ENCODE measurements at places on chromosomes 11 and 22.

DNA sequence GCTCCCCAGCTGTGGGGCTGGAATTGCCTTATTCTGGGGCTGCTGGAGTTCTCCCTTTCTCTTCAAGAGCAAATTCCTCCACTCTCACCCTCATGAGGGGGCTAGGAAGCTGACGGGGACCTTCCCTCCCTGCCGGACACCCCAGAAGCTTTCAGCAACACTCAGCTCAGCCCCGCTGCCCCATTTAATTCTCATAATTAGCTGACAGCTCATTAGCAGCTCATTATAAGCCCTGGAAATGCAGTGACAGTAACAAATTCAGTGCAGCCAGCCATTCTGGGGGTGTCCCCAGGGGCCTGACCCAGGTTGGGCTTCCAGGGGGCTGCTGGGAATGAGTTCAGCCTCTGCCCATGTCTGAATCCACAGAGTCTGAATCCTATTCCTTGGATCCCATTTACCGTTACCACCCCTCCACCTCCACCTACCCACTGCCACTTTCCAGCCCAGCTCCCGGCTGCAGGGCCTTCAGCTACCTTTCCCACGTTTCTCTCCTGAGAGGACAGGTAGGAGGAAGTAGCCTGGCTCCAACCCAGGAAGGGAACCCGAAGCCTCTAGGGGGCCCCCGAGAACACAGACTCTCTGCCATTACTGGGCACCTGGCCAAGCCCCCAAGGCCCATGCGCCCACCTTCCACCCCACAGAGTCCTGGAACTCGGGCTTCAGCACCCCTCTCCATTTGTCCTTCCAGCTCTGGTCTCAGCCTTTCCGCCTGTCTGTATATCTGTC lies 101.7 kb upstream of the LMO1 start:
- no peak for DNase-seq

GRCh38 chr11:64097468-64098317 lies 62.0 kb downstream of the FLRT1 start:
- no peak for DNase-seq

DNA sequence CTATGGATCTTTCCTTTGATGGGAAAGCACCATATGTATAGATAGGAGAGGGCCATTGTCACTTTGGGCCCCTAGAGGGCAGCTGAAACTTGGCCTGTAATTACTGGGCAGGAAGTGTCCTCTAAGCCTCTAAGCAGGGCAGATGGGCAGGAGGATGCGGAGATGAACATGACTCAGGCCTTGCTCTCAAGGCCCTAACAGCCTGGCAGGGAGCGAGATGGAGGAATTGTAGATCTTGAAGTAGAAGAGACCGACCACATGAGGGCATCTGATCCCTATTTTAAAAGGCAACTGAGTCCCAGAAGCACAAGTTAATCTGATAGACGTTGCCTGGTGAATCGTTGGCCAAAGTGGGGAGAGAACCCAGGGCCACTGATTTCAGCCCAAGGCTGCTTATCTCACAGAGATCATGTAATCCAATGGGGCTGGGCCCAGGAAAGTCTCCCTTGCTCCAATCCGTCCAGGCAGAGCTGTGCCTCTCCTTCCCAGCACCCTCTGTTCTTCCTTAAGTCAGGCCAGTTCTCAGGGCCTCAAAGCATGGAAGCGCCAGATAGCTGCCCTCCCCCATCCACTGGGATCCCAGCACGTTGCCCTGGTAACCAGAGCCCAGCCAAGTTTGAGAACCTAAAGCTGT lies 2.5 kb upstream of the SEPTIN3 start:
- peak; percentile 80 for DNase-seq

DNA sequence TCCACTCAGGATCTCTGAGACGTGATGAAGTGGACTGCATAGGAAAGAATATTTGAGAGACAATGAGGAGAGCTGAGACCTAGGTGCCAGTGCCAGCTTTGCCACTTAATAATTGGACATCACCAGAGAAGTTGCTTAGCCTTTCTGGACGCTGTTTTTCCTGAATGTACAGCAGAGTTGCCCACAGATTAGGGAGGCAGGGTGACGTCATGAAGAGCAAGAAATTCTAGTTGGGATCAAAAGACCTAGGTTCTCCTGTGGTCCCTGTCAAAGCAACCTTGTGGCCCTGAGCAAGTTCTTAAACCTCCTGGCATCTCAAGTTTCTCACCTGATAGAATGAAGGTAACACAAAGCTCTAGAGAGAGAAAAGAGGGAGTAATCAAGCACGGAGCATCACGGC lies 174.6 kb upstream of the TENM4 start:
- DNase-seq: no peak

DNA sequence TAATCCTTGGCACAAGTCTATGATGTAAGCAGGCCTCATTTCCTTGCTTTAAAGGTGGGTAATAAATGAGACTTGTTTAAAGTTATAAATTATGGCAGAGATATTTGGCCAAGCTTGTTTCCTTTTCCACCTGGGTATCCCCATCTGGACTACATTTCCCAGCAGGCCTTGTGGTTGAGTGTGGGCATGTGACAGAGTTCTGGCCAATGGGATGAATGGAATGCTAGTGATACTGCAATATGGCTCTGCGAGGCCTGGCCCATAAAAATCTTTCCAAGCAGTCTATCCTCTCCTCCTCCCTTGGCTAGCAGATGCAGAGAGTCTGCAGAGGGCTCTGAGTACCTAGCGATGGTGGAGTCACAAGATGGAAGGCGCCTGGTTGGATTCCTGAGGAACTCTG lies 102.5 kb downstream of the TIMP3 start:
- no peak for DNase-seq

GRCh38 chr22:48204296-48204695 lies 1441.8 kb downstream of the TBC1D22A start:
- no peak for DNase-seq

DNA sequence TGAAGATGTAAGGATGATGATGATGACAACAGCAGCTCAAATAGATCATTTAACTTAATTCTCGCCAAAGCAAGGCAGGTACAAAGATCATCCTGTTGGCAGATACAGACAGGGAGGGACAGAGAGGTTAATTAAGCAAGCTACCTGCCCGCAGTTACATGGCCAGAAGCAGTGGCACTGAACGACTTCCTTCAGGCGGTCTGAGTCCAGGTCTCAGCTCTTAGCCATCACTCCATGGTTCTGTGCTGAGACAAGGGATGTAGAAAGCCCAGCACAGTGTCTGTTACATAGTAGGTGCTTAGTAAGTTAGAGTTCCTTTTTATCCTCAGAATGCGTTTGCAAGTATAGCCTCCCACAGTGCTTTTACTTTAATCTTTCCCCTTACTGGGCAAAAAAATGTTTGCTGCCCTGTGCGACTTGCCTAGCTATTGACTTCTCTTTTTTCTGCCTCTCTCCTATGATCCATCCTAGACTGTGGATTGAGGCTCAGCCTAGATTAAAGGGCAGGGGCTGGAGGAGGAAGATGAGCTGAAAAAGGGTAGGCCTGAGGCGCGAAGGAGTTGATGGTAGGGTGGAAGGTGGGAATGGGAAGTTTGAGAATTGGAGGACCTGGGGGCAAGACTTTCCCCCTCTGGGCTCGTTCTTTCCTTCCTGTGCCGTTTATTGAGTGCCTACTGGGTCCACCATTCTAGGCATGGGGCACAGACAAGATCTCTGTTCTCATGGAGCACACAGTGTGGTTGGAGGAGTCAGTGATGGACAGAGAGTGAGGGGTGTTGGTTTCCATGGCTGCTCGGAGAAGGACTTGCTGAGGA lies 108.2 kb upstream of the OR4B1 start:
- no peak for DNase-seq

GRCh38 chr11:46489656-46490560 lies 98.3 kb upstream of the CHRM4 start:
- DNase-seq: no peak

DNA sequence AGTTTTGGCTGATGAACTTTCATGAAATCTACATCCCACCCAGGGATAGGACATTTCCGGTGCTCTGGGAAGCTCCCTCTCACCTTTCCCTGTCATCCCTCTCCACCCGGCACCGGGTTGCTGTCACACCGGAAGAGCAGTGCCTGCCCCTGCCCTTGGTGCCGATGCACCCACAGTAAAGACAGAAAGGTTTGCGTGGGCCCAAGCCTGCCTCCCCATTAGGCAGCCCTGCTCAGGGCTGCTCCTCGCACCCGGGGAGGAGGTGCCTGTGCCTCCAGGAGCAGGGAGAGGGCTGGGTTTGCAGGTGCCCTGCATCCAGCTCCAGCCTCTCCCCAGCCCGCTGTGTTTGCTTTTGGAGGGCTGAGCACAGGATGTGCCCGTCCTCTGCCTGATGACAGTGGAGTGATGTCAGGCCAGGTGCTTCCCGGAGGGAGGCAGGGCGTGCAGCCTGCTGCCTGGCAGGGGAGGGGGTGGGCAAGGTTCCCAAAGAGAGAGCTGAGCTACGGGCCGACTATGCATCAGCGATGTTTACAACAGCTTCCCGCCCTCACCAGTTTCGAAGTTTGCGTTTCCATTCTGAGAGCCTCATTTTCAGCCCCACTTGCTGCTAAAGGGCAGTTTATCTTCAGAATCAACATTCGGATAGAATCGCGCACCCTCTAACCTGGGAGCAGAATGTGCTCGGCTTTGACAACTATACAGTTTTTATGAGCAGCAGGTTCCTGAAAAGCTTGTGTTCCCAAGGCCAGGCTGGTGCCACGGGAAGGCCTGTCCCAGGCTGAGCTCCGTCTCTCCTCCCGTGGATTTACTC lies 83.2 kb upstream of the CLDN5 start:
- no peak for DNase-seq

- no peak for DNase-seq
Measured at GRCh38 chr22:40480996-40481395, 110.6 kb downstream of the SGSM3 start.

DNA sequence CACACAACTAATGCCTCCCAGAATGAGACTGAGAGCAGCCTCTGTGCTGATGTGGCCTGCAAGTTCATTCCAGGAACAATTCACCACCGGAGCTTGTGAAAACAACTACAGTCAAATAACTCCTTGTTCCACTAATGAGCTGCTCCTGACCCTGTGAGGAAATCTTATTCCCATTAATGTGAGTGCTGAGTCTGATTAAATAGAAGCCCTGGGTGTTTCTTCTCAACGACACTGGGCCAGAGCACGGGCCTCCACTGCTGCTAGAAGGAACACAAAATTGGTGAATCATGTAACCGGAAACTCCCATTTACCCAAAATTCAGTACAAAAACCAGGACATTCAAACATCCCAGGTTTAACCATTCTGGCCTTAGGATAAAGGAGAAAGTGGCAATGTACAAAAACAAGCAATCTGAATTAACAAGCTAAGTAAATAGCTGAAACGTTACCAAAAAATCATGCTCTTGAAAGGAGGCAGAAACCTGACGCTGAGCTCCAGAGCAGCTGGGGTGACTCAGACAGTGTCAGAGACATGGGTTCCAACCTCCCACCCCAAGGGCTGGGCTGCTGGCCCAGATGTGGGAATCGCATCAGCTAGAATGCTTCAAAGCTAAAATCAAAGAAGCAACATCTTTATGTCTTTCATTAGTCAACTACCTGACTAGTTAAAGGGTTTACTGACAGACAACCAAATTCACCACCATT lies 26.7 kb downstream of the SERGEF start:
- DNase-seq: no peak

DNA sequence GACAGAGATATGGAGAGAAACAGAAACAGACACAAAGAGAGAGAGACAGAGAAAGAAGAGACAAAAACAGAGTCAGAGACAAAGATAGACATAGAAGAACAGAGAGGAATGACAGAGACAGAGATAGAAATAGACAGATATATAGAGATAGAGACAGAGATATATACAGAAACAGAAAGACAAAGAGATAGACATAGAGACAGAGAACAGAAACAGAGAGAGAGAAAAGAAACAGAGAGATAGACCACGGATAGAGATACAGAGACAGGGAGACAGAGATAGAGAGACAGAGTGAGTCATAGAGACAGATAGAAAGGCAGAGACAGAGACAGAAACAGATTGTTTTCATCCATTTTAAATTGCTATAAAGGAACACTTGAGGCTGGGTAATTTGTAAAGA lies 12.3 kb upstream of the MPEG1 start:
- no peak for DNase-seq

GRCh38 chr22:45608763-45609180 lies 62.9 kb upstream of the ATXN10 start:
- DNase-seq: no peak

- no peak for DNase-seq
Measured at GRCh38 chr11:113446938-113447337, 28.3 kb downstream of the DRD2 start.

DNA sequence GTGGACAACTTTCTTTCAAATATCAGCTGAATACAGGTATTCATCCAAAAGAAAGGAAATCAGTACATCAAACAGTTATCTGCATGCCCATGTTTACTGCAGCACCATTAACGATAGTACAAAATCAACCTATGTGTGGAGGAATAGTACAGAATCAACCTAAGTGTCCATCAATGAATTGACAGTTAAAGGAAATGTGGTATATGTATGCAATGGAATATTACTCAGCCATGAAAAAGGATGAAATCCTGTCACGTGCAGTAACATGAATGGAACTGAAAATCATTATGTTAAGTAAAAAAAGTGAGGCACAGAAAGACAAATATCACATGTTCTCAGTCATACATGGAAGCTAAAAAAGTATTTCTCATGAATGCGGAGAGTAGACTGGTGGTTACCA lies 132.3 kb downstream of the MED15 start:
- DNase-seq: no peak

GRCh38 chr11:2945031-2945756 lies 16.0 kb upstream of the PHLDA2 start:
- DNase-seq: peak; percentile 92

DNA sequence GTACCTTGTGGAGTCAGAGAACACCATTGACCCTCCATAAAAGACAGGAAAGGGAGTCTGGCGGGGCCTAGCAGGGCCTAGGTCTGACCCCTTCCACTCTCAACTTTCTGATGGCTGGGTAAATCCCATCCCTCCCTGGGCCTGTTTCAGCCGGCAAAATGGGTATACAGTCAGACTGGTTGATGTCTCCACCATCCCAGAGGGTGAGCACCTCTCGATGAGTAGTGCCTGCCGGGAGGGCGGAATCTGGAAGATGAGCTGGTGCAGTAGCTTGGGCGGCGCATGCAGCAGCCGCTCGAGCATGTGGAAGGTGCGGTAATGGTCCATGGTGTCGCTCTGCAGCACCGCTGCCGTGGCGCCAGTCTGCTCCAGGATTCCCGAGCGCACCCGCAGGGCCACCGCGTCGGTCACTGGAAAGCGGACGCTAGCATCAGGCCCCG lies 528 bp downstream of the FIBP start:
- no peak for DNase-seq

DNA sequence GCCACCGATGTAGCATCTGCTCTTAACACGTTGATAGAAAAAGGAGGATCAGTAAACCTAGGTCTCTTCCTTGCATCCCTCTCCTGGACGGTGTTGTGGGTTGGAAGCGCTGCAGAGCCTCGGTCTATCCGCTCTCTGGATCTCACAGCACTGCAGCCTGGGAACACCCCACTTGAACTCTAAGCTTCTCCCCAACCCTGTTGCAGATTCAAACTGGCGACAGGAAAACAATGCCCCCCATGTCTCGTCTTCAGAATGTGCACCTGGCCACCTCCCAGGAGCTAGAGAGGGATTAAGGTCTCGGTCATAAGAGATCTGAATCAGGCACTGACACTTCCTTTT lies 454 bp downstream of the TMEM218 start:
- no peak for DNase-seq

GRCh38 chr11:96227244-96227643 lies 115.8 kb downstream of the MAML2 start:
- DNase-seq: no peak

GRCh38 chr11:133892584-133893380 lies 47.5 kb upstream of the SPATA19 start:
- no peak for DNase-seq

Measured in globus pallidus (tissue), 1 donor.